ENCODE measurements at places on chromosomes 7 and 10.
A peak's percentile ranks its signal among the peaks of the same experiment; 100 is the strongest.

GRCh38 chr10:115720121-115720520 is 552.9 kb downstream of the GFRA1 start:
- no peak for DNase-seq

DNA sequence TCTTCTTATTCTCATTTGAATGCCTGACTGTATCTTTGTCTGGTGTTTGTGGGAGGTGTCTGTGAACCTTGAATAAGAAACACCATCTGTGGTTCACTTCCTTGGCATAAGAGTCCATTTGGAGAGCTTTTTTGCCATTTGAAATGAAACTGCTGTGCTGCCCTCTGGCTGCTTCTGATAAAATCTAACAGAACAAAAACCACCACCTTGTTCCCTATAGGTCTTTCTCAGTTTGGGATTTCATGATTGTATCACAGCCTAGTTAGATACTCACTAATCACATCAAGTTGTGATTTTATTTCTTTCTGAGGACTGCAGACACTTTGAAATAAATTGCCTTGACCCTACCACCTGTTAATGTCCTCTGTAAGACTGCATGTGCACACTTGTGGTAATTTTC is 102.7 kb upstream of the FAM13C start:
- no peak for DNase-seq

- DNase-seq: no peak
Observed at GRCh38 chr7:92748495-92748894, 87.9 kb downstream of the CDK6 start.

GRCh38 chr10:114995468-114996247 is 57.7 kb downstream of the TRUB1 start:
- DNase-seq: no peak

DNA sequence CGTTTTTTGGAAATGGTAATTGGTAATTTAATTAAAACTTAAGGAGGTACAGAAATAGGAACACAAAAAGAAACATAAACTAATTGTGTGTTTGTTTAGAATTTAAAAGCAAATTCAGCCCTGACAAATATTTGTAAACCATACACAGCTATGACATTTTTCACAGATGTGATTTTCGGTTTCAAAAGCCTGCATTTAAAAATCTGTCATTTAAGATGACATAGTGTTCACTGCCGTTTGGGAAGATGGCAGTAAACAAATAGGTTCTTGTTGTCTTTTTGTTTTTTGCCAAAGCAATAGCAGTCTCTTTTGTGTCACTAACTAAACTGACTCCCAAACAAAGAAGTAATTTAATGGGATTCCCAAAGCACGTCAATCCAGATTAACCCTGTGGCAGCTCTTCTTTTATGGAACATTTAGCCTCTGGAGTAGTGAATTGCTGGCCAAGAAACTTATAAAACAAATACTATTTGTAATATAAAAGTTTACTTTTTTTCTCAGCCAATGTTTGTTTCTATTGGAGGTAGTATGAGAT is 697.6 kb downstream of the PHTF2 start:
- no peak for DNase-seq

DNA sequence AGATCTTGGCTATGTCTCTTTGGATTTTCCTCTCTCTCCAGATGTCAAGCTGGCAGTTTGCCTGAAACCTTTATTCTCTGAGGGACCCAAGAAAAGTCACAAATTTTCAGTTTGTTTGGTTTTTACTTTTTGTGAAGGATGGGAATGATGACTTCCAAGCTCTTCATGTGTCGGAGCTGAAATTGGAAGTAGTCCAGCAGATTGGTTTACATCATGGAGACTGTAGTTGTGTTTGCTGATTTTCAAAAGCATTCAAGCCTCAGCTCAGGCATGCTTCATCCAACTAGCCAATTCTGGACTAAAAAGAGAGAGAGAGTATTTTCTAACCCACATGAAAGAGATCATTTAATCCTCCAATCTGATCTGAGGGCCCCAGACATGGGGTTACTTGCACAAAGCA is 326.2 kb upstream of the AUTS2 start:
- DNase-seq: no peak

GRCh38 chr7:40192036-40192435 is 57.2 kb downstream of the SUGCT start:
- no peak for DNase-seq

DNA sequence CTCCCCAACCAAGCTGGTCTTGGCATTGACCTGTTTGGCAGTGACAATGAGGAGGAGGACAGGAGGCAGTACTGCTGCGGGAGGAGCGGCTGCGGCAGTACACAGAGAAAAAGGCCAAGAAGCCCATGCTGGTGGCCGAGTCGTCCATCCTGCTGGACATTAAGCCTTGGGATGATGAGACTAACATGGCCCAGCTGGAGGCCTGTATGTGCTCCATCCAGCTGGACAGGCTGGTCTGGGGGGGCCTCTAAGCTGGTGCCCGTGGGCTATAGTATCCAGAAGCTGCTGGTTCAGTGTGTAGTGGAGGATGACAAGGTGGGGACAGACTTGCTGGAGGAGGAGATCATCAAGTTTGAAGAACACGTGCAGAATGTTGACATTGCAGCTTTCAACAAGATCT is 39.1 kb upstream of the ZNF273 start:
- no peak for DNase-seq

DNA sequence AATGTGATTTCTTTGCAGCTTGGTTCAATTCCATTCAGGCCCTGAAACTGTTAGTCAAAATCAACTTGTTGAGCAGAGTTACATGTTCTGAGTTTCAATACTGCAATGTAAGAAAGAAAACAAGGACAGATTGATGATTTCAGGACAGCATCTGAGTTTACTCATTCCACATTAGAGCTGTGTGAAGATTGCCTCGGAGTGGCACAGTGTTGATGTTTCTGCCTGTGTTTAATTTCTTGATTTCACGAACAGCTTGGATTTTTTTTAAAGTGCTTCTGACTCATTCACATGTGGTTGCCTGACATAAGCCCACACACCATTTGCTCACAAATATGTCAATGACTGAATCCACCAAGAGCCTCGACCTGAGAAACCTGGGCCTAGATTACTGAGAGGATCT is 101.2 kb upstream of the PARD3 start:
- DNase-seq: no peak

- peak; percentile 59 for DNase-seq
Observed at GRCh38 chr10:122374859-122375678, 561 bp downstream of the PLEKHA1 start.
